ENCODE measurements at places on chromosomes 16 and 17.

DNA sequence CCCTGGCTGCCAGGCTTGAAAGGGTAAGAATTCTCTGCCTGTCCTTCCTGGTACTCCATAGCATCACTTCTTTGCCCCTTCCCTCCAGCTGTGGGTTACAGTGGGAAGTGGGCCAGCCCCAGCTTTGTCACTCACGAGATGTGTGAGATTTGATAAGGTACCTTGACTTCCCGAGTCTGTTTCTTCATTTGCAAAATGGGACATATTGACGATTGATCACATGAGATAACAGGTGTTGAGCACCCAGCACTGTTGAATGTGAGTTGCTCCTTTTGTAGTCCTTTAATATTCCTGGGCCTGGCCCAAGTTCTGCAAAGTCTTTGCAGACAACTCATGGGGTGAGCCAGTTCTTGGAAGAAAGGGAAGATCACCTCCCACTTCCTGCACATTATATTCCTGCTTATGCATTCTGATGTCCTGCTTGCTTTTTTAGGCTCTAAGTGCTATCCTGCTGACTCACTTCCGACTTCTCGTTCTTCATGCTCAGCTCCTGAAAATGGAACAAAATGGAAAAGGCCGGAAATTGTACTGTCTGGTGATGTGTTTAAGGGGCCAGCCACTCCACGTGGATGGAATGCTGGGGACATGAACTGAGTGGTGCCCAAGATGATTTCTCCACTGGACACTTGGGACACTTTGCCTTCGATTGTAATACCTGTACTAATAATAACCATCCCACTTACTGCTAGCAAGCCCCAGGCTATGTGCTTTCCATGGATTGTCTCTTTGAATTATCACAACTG lies 8.3 kb upstream of the NLK start:
- no peak for DNase-seq

- peak; percentile 83 for DNase-seq
These were observed 792 bp downstream of the TMEM231 start for GRCh38 chr16:75555213-75555706.

DNA sequence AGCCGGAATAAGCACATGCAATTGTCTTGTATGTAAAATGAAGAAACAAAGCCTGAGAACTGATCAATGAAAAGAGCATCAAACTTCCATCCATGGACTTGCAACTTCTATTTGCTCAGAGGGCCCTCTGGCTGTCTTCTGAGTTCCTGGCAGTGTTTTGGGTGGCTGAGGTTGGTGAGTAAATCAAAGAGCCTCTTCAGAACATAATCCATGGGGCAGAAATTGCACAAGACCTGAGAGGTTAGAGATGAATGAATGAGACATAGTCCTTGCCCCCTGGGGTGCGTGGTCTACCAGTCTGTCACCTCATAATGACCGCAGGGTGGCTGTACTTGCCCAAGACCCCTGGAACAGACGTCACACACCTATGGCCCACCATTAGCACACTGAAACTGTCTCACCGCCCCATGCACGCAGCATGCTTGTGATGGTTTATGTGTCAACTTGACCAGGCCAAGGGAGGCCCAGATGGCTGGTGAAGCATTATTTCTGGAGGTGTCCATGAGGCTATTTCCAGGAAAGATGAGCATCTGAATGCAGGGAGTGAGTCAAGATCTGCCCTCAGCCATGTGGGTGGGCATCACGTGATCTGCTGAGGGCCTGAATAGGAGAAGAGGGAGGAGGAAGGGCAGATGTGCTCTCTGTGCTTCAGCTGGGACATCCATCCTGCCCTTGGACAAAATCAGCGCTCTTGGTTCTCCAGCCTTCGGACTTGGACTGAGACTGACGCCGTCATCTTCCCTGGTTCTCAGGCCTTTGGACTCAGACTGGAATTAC lies 8.3 kb downstream of the PIK3R6 start:
- no peak for DNase-seq

GRCh38 chr16:70483426-70483825 lies 29.0 kb downstream of the FCSK start:
- no peak for DNase-seq

- DNase-seq: no peak
These were observed 64.2 kb upstream of the ZNF469 start for GRCh38 chr16:88318521-88318920.

DNA sequence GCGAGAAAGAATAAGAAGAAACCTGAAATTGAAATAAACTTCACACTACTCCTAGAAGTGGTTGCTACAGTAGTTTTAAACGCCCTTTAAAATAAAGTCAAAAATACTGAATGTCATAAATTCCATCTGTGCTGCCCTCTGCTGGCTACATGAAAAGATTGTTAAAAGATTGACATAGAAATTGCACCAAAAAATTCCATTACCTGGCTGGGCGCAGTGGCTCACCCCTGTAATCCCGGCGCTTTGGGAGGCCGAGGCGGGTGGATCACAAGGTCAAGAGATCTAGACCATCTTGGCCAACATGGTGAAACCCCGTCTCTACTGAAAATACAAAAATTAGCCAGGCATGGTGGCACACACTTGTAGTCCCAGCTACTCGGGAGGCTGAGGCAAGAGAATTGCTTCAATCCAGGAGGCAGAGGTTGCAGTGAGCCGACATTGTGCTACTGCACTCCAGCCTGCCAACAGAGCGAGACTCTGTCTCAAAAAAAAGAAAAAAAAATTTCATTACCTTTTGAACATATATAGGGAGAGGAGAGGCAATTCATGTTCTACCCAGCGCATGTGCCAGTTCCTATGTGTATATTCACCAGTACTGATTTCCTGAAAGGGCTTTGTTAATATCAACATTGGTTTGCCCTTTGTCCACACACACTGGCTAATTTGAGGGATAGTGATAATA lies 36.5 kb downstream of the CYTH1 start:
- no peak for DNase-seq

DNA sequence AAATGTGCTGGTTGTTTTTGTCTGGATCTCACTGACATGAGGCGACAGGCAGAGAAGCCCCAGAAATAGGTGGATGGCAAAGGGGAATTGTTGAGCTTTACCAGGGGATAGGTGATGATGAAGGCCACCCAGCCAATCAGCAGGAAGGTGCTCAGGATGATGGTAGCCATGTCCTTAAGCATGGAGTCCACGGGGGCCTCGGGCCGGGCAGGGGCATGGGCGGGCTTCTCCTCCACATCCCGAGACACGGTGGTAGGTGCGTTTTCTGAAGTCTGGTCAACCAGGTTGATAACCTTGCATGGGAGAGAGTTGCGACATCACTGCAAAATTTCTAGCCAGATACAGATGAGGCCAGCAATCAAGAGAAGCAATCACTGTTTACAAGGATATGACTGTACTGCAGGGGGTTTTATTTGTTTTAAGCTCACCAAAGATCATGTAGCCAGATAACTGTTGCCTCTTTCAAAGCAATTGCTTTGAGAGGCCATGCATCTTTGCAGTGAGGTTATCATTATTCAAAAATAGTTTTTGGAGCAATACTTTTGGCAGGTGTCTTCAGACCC lies 37.3 kb upstream of the ICAM2 start:
- no peak for DNase-seq

DNA sequence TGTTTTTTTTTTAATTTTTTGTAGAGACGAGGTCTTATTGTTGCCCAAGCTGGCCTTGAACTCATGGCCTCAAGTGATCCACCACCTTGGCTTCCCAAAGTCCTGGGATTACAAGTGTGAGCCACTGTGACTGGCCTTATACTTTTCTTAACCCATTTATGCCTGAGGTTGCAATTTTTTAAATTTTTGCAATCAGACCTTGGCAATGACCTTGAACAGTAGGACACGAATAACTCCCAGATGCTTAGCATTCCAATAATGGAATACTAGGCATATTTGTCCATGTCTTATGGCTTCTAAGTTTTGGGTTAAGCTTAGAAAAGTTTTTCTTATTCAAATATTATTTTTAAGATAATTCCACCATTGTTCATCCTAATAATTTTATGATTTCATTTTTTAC lies 28.3 kb upstream of the TMEM97 start:
- no peak for DNase-seq

GRCh38 chr16:75265911-75266701 lies 14.7 kb upstream of the BCAR1 start:
- DNase-seq: peak; percentile 95

GRCh38 chr16:1790611-1791255 lies 2.8 kb downstream of the IGFALS start:
- no peak for DNase-seq

DNA sequence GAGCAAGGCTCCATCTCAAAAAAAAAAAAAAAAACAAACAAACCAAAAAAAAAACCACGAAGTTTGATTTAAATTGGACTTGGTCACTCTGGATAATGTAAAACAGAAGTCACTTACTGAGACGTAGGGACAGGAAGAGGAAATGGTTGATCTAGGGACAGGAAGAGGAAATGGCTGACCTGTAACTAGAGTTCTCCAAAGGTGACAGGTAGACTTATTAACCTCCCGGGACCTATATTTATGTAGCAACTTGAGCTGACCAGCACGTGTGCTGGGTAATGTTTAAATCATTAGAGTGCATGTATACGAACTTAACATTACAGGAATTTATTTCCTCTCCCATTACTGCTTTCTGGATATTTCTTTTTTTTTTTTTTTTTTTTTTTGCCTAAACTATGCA lies 81.5 kb upstream of the DHX40 start:
- no peak for DNase-seq

DNA sequence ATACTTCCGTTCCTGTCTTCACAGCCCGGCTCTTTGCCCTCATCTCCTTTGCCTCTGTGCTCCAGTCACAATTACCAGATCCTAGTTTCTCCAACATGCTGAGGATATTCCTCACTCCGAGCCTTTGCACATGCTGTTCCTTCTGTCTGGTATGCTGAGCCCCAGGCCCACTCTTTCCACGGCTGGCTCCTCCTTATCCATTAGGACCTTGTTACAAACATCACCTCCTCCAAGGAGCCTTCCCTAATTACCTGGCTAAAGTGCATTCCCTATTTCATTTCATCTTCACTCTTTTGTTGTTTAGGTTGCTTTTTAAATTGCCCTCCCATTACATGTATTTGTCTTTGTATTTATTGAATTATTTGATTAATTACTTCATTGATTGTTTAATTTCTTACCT lies 14.9 kb upstream of the ADGRG1 start:
- no peak for DNase-seq

DNA sequence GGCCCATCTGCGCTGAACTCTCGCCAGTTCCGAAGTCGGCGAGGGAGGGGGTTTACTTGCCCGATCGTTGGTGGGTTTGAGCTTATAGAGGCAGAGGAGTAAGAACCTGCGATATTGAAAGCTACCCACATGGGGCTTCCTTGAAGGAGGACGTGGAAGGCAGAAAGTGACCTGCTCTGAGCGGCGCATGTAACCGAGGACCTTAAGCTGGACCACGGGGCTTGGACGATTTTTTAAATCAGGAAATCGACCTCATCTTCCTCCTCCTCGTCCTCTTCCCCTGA lies 2.0 kb downstream of the PRAC2 start:
- DNase-seq: no peak

- DNase-seq: no peak
These were observed 42.5 kb downstream of the KCNJ12 start for GRCh38 chr17:21418446-21419298.

DNA sequence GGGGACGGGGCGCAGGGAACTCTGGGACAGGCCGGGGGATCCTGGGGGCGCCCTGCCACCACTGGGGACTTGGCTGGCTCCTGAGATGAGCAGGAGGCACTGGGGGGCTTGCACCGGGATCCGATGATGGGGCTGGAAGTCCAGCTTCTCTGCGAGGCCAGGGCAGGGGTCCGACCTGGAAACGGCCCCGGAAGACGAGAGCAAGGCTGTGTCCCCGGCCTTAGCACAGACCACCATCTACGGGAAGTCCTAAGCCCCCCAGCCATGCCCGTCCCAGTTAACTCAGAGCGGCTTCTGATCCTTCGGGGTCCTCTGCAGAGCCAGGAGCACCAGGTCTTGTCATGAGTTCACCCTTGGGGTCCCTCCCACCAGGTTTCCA lies 573 bp downstream of the CDT1 start:
- no peak for DNase-seq

DNA sequence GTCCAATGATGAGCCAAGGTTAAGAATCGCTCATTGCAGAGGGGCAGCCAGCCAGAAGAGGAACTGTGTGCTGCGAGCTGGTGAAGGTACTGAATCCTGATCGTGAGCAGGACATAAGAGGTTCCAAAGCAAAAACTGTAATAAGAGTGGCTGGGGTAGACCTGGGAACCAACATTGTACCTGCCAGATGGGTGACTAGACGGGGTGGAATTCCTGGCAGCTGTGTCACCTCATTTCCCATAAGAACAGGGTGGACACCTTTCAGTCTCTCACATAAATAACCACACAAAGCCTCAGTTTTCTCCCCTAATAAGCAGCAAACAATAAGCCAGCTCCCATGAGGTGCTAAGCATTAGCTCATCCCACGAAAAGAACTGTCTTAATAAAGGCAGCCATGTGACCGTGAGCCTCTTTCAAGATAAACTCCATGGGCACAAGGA lies 290.3 kb downstream of the SOX9 start:
- DNase-seq: no peak

- peak; percentile 47 for DNase-seq
These were observed 613 bp downstream of the ECI1 start for GRCh38 chr16:2250652-2251295.

DNA sequence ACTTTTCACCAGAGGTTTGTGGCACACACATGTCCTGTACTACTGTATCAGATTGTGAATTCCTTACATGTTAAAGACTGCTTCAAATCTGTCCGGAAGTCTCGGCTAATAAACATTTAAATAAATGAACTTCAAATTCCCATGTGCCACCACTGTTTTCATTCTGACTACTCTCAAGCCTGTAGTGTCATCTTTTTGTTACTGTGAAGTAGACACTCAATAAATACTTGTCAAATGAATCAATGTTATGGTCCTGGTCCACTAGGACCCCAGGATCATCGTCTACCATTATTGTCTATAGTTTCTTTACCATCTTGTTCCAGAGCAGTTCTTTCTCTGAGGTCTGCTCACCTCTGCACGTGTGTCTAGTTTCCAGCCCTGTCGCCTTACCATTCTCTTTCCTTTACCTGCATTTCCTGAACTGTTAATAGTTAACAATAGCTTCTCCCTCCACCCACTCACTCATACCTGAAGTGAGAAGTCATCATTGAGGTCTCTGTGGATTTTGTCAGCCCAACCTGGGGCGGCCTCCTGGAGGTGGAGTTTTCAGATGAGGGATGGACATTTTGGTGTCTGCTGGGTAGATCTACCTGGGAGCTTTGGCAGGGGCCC lies 333.0 kb downstream of the SEC14L1 start:
- peak; percentile 16 for DNase-seq

GRCh38 chr16:81265052-81265451 lies 26.6 kb downstream of the BCO1 start:
- DNase-seq: no peak

- no peak for DNase-seq
These were observed 5.0 kb downstream of the JUP start for GRCh38 chr17:41781404-41782110.

GRCh38 chr17:31538080-31538762 lies 146.7 kb downstream of the RAB11FIP4 start:
- DNase-seq: no peak

- DNase-seq: no peak
These were observed 1.5 kb downstream of the HEATR6 start for GRCh38 chr17:60077226-60077625.

GRCh38 chr16:89155184-89155679 lies 16.3 kb upstream of the CDH15 start:
- DNase-seq: peak; percentile 46

- peak; percentile 58 for DNase-seq
These were observed 10.0 kb upstream of the CISD3 start for GRCh38 chr17:38719943-38720641.

- peak; percentile 57 for DNase-seq
These were observed 122.1 kb downstream of the SKAP1 start for GRCh38 chr17:48307814-48308411.

Data from ELF-1 (cell line).